ENCODE measurements at places on chromosomes 1 and 21.

GRCh38 chr1:156379420-156380165 lies 10.6 kb downstream of the RHBG start:
- DNase-seq: no peak

- DNase-seq: no peak
Observed at GRCh38 chr1:48943826-48944225, 167.1 kb upstream of the BEND5 start.

GRCh38 chr1:177209357-177209756 lies 38.6 kb downstream of the BRINP2 start:
- DNase-seq: no peak

- no peak for DNase-seq
Observed at GRCh38 chr1:196543833-196544232, 64.4 kb downstream of the KCNT2 start.

DNA sequence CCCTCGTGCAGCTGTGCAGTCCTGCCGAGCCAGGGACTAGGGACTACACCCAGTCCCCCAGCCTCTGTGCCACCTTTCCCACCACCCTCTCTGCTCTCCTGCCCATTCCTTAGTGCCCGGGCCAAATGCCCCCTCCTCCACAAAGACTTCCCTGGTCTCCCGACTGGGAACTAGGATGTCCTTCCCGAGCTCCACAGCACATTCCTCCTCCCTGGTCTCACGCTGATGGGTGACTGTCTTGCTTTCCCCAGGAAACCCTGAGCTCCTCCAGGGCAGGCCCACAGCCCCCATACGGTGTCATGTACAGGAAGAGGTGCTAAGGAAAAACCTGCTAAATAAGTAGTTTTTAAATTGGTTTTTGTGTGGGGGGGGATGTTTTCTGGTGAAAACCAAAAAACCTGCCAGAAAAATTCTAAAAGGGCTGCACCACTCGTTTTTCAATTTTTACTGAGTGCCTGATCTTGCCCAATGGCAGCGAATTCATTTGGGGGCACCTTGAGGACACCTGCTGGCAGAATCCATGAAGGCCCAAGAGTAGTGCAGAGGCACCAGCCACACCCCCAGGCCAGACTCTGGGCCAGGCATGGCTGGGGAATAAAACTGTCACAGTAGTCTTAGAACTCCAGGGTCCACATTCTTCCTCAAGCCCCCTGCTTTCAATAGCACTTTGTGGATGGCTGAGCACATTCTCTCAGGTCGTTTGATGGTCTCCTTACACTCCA lies 50.4 kb downstream of the GLIS1 start:
- DNase-seq: no peak

DNA sequence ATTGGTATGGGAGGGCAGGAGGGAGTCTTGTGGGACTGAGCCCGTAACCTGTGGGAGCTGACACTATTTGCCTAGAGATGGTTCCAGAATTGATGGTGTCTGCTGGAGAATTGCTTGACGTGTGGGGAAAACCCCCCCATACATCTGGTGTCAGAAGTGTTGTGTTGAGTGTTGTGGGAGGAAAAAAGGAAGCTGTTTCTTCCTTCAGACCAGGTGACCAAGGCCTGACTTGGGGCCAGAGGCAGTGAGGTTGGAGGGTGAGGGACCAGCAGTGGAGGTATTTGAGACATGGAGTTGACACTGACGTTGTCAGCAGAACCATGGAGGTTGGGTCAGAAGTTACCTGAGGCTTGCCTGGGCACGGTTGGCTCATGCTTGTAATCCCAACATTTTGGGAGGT lies 8.3 kb downstream of the SHISAL2A start:
- DNase-seq: no peak

- no peak for DNase-seq
Observed at GRCh38 chr1:203328714-203329122, 22.2 kb downstream of the FMOD start.

GRCh38 chr1:169894424-169895145 lies 889 bp upstream of the SCYL3 start:
- no peak for DNase-seq

DNA sequence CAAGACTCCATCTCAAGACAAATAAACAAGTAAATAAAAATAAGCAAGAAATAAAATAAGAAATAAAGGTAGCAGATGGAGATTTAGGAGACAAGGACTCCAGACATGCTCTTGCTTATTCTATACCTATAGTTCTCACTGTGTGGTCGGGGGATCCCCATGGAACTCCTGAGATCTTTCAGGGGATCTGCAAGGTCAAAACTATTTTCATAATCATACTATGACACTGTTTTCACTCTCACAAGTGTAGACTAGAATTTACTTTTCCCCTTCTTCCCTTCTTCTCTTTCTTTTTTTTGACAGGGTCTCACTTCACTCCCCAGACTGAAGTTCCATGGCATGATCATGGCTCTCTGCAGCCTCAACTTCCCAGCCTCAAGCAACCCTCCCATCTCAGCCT lies 29.8 kb upstream of the NLRP3 start:
- no peak for DNase-seq

DNA sequence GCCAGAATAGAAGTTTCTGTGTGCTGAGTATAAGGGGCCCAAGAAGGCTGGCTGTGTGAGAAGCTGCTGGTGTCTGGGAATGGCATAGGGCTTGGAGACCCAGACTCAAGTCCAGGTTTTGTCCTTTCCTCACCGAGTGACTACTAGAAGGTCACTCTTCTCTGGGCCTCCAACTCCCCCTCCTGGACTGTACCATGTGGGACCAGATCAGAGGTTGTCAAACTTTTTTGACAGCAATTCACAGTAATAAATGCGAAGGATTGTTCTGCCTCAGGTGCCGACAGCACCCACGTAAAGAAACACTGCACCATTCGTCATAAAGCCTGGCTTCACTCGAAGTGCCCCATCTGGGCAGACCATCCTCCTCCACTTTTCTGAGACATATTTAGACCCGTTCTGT lies 29.0 kb downstream of the PKP1 start:
- DNase-seq: no peak

DNA sequence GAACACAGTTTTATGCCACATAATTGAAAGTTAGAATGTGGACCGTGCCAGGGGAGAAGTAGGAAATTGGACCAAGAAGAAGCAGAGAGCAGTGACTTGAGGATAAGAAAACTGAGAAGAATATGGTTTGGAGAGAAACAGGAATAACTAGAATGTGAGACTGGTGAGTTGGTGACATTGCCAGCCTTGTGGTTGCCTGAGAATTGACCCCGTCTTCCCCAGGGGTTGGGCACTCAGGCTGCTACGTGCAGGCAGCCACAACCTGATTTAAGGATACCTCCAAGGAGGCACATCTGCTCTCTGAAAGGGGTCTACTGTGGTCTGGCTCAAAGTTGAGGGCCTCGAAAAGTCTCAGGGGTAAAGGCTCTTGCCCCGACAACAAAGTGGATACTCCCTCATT lies 112.1 kb upstream of the ARTN start:
- DNase-seq: no peak

DNA sequence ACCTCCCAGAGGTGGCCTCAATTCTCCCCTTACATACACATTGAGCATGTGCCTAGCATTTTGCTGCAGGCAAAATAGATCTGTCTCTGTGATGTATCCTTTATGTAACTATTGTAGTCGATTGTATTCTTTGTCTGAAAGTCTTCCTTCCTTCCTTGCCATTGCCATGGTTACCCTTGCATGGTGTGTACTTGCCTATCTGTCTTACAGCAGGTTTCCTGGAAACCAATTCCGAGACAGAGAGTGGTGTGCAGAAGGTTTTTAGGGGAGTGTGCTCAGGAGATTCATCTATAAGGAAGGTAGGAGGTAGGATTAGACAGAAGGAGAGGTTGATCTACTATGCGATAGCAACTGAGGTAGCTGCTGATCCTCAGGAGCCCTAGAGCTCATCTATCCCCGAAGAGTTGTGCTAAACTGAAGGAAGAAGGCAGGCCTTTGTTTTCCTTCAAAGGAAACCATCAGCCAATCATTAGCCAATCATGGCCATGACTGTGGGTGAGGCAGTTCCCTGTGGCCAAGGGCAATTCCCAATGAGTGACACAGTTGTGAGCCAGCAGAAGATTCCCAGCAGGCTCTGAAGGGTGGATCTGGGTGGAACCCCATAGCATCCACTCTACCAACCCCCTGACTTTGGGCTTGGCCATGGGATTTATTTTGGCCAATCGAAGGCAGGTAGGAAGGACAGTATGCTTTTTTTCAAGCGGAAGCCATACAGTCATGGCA lies 15.0 kb downstream of the CITED4 start:
- DNase-seq: no peak

GRCh38 chr1:116448785-116449385 lies 75.8 kb downstream of the ATP1A1 start:
- no peak for DNase-seq

- DNase-seq: no peak
Observed at GRCh38 chr1:224534731-224535130, 81.4 kb upstream of the CNIH3 start.

GRCh38 chr1:10735563-10736305 lies 60.7 kb downstream of the CASZ1 start:
- DNase-seq: no peak

DNA sequence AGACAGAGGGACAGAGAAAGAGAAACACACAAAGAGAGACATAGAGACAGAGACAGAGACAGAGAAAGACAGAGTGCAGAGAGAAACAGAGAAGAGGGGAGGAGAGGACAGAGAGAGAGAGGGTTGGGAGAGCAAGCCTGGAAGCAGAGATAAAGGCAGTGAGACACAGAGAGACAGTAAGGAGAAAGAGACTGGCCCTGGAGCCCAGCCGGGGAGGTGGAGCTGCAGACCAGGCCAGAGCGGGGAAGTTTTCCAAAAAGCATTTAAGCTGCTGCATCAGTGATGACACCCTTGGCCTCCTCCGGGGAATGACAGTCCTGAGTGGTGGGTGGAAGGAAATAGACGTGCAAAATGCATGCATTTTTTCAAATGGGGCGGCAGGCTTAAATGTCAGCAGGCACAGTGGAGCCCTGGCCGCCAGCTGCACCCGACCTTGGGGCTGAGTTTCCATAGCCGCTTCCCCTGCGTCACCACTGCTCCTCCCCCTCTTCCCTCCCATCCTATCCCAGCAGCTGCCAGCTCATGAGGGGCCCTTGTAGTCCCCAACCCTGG lies 95.4 kb upstream of the KLHDC7A start:
- no peak for DNase-seq

DNA sequence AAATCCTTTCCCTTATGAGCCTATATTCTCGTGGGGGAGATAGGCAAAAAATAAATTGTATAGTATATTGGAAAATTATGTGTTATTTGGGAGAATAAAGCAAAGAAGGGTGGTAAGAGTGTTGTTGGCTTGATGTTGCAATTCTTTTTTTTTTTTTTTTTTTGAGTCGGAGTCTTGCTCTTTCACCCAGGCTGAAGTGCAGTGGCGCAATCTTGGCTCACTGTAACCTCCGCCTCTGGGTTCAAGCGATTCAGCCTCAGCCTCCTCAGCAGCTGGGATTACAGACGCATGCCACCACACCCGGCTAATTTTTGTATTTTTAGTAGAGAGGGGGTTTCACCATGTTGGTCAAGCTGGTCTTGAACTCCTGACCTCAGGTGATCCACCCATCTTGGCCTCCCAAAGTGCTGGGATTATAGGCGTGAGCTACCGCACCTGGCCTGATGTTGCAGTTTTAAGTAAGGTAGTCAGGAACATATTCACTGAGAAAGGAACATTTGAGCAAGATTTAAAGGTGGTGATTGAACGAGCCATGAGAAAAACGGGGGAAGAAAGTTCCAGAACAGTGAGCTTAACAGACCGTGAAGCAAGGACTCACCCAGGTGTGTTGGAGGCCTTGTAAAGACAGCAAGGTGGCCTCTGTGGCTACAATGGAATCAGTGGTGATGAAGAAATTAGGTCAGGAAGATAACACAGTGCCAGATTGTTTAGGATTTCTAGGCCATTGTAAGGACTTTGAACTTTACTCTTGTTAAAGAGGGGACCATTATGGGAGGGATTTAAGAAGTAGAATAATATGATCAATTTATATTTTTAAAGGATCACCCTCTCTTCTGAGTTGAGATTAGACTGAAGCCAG lies 45.8 kb downstream of the RPRD2 start:
- DNase-seq: no peak

- no peak for DNase-seq
Observed at GRCh38 chr21:38041493-38041892, 125.2 kb upstream of the KCNJ6 start.

- no peak for DNase-seq
Observed at GRCh38 chr1:16116002-16116401, 39.9 kb downstream of the EPHA2 start.

DNA sequence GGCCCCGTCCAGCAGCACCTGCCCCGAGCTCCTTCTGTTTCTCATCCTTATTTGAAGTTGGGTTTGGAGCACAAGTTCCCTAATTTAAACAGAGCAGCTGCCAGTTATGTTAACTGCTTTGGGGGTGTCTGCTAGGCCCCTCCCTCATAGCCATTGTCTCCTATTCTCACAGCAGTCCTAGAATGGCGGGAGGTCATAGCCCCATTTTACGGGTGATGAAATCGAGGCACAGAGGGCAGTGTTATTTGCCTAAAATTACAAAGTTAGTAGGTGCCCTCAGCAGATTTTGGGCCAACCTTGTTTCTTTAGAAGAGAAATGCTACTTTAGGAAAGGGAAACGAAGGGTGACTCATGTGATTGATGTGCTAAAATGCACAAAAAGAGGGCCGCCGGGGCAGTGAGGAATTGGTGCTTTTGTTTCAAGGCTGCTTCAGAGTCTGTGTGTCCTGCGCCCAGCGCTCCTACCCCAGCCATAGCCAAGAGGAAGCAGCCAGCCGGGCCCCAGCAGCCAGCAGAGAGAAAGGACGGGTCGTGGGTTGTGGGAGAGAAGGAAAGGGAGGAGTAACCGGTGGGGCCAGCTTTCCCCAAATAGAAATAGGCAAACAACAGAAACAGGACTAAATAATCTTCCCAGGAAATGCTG lies 13.0 kb downstream of the VANGL1 start:
- no peak for DNase-seq

DNA sequence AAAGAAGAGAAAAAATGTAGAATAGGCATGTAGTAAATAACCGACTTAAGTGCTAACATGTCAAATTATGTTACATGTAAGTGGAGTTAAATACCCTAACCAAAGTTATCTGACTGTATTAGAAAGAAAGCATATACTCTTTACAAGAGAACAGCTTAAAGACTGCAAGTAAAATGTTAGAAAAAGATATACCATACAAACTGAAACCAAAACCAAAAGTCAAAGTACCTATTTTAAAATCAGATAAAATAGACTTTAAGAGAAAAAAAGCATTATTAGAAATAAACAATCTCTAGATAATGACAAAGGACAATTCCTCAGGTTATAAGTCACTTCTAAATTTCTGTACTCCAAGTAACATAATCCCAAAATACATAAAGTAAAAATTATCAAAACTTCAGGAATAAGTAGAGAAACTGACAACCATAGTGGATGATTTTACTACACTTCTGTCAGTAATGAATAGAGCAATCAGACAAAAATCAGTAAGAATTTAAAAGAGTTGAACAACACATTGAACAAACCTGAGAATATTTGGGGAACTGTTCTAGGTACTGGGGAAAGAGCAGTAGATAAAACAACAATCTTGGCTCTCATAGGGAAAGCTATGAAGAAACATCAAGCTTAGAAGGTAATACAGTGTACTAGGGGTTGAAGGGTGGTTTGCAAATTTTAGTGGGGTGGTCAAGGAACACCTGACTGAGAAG lies 127.3 kb downstream of the TBX19 start:
- DNase-seq: no peak
